Ovary (tissue), 10 donors: ENCODE measurements at places on chromosomes 3 and 15.

- DNase-seq, result peak; percentile 52
- H3K36me3 ChIP-seq, result no peaks in the 10 kb centered on the region
- H3K4me1 ChIP-seq, result peaks cover 4% of the 10 kb centered on the region
- peak overlapping the region; percentile 88 for H3K4me3 ChIP-seq
- H3K27ac ChIP-seq, result peak overlapping the region; percentile 96
These were observed 508 bp downstream of the GORASP1 start for GRCh38 chr3:39106851-39107387.

DNA sequence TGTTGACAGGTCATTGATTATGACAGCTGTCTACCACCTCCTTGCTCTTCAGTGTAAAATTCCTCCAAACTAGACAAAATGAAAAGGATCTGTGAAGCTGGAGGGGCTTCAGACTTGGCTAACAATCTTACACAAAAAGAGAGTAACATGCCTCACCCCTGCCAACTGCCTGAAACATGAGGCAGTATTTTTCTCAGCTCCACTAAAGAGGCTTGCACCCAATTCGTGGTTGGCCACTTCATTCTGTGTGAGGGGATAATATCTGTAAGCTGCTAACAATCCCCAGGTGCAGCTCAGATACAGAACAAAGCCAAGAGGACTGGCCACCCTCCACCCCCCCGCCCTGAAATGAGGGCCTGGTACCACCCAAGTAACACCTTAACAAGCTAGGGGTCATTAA, 2.8 kb downstream of the MB21D2 start:
- no peak overlapping the region for H3K27ac ChIP-seq
- no peak for DNase-seq
- H3K4me1 ChIP-seq, result peaks cover 2% of the 10 kb centered on the region
- no peaks in the 10 kb centered on the region for H3K36me3 ChIP-seq
- no peak overlapping the region for H3K4me3 ChIP-seq

DNA sequence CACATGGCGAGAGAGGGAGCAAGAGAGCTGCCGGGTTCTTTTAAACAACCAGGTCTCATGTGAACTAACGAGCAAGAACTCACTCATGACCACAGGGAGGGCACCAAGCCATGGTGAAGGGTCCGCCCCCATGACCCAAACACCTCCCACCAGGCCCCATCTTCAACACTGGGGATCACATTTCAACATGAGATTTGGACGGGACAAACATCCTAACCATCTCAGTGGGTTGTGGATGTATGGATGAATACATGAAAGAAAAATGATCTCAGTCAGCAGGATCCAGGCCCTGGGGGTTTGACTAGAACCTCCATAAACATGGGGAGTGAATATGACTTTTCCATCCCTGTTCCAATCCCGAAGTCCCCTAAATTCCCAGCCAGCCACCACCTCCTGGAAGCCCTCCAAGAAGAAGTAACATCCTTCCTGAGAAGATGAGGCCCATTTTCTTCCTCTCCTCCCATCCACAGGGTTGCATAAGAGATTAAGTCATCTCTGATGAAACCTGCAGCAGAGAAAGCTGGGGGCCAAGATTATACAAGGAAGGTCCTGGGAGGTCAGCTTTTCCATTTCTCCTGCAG, 9.5 kb downstream of the CAV3 start:
- H3K27ac ChIP-seq, result no peak overlapping the region
- DNase-seq, result no peak
- H3K27me3 ChIP-seq, result no peaks in the 10 kb centered on the region
- no peaks in the 10 kb centered on the region for H3K36me3 ChIP-seq
- H3K4me3 ChIP-seq, result no peak overlapping the region
- peaks cover 7% of the 10 kb centered on the region for H3K4me1 ChIP-seq

GRCh38 chr3:188394623-188395022, 240.7 kb downstream of the LPP start:
- H3K27ac ChIP-seq, result no peak overlapping the region
- H3K4me3 ChIP-seq, result no peak overlapping the region
- DNase-seq, result no peak
- H3K27me3 ChIP-seq, result no peaks in the 10 kb centered on the region
- no peaks in the 10 kb centered on the region for H3K36me3 ChIP-seq
- peaks cover 16% of the 10 kb centered on the region for H3K4me1 ChIP-seq
